ENCODE measurements at places on chromosomes 16 and 17. TPM values are rescaled to one million over a fixed set of nuclear protein-coding genes. Genes with fewer than 3 reads are reported as not detected.

DNA sequence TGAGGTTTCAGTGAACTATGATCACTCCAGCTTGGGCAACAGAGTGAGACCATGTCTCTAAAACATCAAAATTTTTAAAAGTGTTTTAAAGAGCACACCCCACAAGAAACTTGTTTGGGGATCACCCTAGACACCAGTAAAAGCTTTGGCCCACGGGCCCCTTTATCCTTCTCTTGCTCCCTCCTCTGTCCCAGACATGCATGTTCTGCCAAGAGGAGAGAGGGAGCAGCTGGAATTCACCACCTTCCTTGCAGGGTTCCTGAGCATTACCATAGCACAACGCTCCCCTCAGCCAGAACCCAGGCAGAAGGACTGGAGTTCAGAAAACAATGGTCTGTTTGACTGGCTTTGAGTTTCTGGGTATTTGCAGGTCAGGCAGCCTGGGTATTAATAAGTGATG lies 214.3 kb upstream of the CDH5 start:
- no peak for DNase-seq

DNA sequence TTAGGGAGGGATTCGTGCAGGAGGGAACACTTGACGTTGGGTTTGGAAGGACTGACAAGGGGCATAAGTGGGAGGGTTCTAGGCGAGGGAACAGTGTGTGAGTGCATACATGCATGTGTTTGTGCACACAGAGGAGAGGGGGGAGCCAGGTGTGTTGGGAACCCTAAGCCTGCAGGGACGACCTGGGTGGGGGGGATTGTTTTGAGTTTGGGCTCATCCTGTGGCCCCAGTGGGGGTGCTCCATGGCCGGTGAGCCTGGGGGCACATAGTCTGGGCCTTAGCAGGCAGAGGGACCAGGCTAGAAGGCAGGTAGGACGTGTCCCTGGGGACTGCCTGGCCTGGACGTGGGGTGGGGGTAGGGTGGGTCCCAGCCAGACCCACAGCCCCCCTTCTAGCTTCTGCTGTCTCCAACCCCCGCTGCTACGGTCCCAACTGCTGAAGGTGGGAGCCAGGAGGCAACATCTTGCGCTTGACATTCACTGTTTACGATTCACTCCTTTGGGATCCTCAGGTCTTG lies 11.9 kb upstream of the RASD1 start:
- DNase-seq: no peak

- no peak for DNase-seq
Observed at GRCh38 chr16:1285669-1286512, 23.5 kb upstream of the UBE2I start.

DNA sequence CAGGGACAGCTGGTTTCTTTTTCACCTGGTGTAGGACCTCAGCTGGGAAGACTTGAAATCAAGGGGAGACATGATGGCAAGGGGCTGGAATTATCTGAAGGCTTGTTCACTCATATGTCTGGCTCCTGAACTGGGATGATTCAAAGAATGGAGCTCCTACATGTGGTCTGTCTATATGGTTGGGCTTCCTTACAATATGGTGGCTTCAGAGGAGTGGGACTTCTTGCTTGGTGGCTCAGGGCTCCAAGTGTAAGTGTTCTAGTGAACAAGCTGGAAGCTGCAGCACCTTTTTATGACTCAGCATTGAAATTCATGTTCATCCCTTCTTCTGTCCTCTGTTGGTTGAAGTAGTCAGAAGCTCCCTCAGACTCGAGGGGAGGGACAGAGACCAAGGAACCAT lies 127.9 kb downstream of the MSI2 start:
- DNase-seq: no peak

CCL4 gene
- total RNA-seq: 370 TPM

DNA sequence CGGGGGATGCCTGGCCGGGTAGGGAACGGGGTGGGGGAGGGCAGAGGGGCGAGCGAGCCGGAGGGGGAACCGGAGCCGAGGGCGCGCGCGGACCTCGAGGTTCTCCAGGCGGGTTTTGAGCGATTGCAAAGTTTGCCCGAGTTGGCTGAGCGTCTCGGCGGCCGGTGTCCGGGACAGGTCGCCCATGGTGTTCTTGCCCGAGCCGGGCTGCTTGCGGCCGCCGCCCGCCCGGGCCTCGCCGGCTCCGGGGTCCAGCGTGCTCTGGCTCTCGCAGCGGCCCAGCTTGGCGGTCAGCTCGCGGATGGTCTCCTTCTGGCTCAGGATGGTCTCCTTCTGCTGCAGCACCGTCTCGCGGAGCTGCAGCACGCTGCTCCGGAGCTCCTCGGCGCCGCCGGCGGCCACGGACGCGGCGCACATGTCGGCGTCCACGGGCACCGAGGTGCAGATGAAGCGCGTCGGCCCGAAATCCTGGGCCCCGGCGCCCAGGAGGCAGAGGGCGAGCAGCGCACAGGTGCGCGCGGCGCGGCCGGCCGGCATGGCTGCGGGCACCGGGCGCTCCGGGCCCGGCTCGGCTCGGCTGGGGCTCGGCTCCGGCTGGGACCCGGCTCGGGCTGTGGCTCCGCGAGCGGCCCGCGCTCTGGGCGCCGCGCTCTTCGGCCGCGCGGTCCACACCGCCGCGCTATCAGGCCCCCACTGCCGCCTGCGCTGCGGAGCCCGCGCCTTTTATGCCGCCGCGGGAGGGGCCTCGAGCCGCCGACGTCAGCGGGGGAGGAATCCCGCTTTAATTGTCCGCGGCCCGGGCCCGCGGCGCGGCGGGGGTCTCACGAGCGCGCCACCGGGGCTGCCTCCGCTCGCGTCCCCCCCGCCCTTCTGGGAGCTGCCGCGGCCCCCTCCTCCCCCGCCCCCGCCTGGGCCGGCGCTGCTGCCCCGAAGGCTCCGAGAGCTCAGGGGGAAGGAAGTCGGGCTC lies at the start of gene NPTX1:
Gene NPTX1, minus strand, starts transcription at position 698 of the 967 bp plus-strand sequence. Its CDS starts 161 bp downstream, at position 537.
- peak; percentile 81 for DNase-seq

GRCh38 chr17:6474906-6475305 lies 30.7 kb downstream of the PIMREG start:
- DNase-seq: no peak

DNA sequence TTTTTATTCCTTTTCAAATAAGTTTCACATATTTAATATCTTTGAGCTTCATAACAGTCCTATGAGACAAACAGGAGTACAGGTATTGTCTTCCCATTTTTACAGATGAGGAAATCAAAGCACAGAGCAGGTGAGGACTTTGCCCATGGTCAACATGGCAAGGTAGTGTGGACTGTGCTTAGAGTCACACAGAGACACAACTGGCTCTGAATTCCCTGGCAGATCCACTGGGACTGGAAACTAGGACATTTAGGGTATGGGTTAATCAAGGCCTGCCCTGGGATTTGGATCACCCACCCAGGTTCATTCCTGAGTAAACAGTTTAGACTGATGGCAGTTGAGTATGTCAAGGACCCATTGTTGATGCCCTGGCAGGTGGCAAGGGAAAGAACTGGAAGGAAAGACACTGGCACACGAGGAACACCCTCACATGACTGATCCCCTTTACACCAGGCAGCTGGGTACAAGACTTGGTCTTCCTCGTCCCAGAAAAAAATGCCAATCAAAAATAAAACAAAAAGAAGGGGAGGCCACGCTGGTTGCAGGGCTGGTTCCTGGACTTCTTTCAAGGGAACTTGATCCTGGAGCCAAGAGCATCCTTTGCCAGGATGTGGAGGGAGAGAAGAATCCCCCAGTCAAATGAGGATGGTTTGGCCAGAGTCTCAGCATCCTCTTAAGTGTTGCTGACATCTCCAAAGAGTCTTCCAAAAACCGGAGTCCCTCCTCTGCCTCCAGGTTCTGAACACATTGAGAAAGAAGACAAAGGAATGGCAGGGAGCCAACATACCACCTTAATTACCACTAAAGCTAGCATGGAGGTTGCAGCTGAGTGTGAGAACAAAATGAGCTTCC lies 34.9 kb downstream of the CHD9 start:
- DNase-seq: no peak

SLC16A11 gene
- total RNA-seq: 0.40 TPM

GRCh38 chr17:46851029-46851741 lies at the start of gene WNT9B:
TSS of gene WNT9B (plus strand) at chr17:46851583. CDS start at chr17:46851639, 56 bp downstream.
- DNase-seq: peak; percentile 64
